Activated gamma-delta T cell (primary cell): ENCODE measurements at places on chromosomes 13 and 19.

DNA sequence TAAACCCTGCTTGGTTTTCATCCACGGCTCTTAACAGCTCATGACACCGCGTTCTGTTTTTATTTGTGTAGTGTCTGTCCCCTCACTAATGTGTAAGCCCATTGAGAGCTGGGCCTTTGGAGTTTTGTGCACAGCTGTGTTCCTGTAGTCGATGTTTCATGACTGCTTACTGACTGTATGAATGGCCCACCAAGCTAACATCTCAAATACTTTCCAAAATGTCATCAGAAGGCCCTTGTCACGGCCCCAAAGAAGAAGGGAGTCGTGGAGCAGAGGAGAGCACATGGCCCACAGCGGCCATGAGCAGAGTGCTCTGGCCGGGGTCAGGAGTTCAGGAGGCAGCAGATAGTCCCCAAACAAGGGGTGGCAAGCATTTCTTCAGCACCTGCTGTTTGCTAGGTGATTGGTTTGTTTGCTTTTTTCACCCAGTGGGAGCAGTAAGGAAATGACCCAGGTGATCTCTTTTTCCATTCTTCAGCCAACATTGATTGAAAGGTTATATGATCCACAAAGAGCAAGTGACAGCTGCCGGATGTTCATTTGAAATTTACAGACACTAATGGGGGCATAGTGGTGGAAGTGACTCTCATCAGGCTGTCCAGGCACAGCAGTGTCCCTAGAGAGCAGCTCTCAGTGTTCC lies 315.2 kb downstream of the ATP8A2 start:
- no peak for DNase-seq

GRCh38 chr13:80562433-80563156 lies 221.7 kb upstream of the SPRY2 start:
- no peak for DNase-seq

GRCh38 chr19:58400316-58400915 lies 5.0 kb downstream of the RNF225 start:
- no peak for DNase-seq

- DNase-seq, result no peak
Observed at GRCh38 chr19:1624458-1624857, 19.2 kb upstream of the UQCR11 start.

- DNase-seq, result no peak
Observed at GRCh38 chr13:29196409-29197074, 376.4 kb downstream of the MTUS2 start.

DNA sequence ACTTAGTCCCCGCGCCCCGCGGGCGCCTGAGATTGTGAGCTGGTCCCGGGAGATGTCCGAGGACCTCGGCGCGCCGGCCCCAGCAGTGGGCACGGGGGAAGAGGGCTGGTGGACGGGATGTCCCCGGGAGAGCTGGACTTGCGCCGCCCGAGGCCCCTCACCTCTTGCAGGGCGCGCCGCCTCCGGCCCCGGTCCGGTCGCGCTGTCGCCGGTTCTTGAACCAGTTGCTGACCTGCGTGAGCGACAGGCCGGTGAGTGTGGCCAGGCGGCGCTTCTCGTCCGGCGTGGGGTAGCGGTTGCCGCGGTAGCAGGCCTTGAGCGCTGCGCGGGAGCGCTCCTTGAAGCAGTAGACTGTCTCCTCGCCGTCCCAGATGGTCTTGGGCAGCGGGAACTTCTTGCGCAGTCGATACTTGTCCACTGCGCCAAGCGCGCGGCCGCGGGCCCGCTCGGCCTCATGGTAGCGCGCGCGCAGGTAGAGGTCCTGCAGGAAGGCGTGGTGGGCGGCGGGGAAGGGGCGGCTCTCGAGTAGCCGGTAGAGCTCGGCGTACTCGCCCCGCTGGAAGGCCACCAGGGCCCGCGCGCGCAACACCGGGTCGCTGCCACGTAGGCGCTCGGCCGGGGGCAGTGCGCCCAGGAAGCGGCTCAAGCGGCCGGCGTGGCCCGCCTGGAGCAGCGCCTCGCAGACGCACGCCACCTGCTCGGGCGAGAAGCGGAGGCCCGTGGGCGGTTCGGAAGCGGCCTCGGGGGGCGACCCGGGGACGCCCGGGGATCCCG lies 984 bp downstream of the SIX5 start:
- DNase-seq, result no peak

DNA sequence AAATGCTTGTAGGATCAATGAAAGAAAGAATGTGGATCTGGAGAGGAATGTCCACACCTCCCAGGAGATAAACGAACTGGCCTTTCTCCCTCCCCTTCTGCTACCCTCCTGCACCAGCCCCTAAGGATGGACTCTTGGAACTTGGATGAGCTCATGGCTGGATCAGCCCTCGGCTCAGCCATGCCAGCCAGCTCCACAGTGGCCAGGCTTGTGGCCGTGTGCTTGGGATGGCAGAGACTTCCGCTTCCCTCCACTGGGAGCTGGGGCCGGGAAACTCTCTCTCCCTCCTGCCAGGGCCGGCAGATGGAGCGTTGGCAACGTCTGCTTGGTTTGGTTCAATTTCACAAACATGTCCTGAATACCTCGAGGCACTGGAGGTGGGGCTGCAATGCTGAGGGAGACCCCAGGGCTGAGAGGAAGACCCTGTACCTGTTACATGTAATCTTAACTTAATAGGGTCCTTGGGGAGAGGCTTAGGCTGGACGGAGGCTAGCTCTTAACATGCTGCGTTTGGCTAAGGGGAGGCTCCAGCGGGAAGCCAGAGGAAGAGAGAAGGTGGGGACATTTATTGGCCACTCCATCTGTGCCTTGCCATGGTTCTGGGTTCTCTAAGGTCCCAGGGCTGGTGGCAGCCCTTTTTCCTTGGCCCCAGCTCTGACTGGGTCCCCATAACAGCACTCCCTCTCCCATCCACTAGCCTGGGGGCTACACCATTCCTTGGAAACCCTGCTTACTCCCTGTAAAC lies 152.5 kb downstream of the IER2 start:
- no peak for DNase-seq

GRCh38 chr13:51317262-51317661 lies 22.2 kb upstream of the SERPINE3 start:
- no peak for DNase-seq

GRCh38 chr19:16561382-16561781 lies 10.8 kb downstream of the SLC35E1 start:
- DNase-seq, result no peak

DNA sequence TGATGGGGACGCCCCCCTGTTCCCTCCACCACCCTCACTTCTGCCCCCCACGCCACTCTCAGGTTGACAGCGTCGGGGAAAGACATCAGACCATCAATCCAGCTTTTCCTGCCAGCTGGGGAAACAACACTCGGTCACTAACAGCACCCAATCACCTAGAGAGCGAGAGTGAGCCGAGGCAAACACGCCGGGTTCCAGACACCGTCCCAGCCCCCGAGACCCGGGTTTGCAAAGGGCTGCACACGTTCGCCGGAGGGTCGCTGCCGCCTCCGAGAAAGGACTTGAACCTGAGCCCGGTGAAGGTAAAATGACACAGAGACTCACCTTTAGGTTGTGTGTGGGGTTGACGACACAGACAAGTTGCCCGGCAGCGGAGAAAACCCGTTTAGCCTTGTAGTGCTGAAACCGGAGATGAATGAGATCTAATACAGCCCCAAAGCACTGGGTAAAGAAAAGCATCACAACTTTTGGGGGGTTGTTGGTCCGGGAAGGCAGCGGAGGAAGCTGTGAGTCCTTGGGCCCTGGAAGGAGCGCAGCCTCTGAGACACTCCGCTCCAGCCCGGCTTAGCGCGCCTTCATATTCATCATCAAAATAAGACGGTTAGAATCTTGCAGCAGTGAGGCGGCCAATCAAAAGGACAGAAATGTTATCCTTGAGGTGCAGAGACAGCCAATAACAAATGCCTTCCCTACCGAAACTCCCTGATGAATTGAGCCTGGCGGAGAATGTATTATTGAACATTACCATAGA lies at the start of gene SIAH3:
SIAH3 (minus strand) TSS at position 583 of the 751 bp plus-strand sequence; CDS start at position 459, 124 bp downstream.
- DNase-seq, result no peak

DNA sequence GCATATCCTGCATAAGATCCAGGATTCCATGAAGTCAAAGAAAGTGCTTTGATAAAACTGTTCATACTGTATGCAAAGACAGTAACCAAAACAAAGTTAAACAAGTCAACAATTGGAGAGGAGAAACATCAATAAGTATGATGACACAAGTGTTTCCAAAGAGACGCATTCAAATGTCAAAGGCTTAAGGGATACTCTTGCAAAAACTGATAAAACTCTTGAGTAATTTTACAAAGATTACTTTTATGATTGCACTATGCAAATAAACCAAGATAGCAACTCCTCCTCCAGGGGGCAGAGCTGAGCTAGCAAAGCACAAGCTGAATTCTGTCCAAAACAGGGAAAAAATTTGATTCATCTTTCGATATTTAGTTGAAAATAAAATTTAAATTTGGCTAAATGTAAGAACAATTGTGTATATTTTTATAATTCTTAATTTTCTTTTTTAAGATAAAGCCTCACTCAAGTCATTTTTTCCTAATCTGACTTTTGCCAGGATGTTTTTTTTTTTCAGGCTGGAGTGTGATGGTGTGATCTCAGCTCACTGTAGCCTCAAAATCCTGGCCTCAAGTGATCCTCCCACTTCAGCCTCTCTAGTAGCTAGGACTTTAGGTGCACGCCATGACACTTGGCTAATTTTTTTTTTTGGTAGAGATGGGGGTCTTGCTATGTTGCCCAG lies 84.0 kb downstream of the MZT1 start:
- DNase-seq, result no peak

- DNase-seq, result peak; percentile 25
Observed at GRCh38 chr13:98576200-98576945, 534 bp downstream of the STK24 start.

DNA sequence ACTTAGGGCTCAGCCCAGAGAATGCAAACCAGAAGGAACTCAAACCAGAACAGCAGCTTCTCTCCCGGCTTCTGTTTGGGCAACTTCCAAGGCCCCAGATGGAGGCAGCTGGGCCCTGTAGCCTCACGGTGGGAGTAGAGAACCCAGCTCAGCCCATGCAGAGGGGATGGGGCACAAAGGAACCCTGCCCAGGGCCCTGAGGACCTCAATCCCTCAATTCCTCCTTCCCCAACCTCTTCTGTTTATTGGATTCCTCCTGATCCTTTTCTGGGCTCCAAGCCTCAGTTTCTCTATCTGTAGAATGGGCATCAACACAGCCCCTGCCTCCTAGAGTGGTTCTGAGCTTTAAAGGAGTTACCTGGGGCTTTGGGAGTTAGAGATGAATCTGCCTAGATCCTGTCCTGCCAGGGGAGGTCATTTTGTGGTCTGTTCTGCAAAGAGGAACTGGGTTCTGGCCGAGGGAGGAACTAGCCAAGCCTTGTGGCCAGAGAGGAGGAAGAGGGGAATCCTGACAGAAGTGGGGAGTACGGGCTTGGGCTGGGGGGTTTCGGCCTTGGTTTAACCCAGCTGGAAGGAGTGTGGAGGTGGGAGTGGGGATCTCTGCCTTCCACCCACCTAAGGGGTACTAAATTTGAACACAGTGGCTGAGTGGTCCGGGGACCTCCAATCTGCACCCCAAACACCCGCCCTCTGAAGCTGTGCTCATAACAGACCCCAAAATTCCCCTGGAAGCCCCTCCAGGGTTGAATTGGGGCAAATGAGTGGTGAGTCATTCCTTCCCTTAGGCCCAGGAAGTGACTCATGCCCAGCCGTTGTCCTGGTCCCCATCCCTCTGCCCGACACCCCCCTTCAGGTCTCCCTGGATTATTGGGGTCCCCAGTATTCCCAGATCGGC lies 2.7 kb downstream of the ADGRE5 start:
- DNase-seq, result no peak

- no peak for DNase-seq
Observed at GRCh38 chr13:45315520-45316167, 25.3 kb downstream of the TPT1 start.

- DNase-seq, result no peak
Observed at GRCh38 chr13:42377640-42378382, 105.9 kb downstream of the AKAP11 start.

- DNase-seq, result no peak
Observed at GRCh38 chr13:75365724-75366173, 116.2 kb downstream of the TBC1D4 start.

DNA sequence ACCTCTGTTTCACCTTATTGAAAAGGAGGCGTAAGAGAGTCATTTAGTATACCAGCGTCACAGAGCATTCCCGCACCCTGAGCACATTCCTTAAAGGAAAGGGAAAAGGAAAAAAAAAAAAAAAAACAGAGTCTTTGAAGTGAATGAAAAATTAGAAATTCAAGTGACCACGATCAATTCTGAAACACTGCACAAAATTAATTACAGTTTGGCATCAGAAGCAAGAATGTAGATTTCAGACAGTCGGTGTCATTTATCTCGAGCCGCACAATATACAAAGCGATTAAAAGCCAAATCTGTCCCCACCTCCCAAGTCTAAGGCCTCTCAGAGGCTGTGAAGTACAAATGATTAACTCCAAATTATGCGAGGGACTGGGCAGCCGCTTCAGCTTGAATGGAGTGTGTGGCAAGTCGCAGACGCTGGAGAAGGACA lies 173.7 kb upstream of the ZNF507 start:
- DNase-seq, result no peak

GRCh38 chr13:105971738-105972137 lies 563.7 kb downstream of the EFNB2 start:
- no peak for DNase-seq

DNA sequence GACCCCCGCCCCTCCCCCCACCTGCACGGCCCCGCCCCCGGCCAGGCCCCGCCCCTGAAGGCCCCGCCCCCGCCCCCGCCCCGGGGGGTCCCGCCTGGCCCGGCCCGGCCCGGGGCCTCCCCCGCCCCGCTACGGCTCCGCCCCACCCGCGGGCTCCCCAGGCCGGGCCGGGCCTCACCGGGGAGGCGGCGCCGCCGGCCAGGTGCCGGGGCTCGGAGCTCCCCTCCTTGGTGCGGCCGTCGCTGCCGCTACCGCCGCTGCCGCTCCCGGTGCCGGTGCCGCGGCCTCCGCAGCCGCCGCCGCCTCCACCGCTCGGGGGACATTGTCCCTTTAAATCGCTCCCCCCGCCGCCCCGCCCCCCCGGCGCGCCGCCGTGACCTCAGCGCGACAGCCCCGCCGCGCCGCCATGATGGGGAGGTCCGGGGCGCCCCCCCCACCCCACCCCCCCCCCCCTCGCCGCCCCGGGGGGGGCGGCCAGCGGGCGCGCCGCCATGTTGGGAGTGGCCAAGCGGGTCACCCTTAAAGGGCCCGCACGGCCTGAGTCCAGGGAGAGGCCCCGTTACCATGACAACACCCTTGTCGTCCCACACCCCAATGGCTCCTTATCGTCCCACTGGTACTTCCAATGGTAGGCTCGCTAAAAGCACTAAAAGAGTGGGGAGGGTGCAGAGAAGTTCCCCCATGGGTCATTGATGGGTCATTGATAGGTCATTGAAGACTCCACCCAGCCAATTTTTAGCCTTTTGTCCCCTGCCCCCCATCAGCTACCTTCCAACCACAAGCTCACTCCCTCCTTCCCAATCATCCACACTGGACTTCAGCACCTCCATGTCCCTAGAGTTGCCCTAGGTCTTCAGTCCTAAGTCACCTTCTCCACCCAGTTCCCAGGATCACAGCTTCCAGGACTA lies at the start of gene WIZ:
WIZ (minus strand) TSS at position 337 of the 908 bp plus-strand sequence. CDS start 1,649 bp downstream, outside the sequence.
- DNase-seq, result peak; percentile 75

DNA sequence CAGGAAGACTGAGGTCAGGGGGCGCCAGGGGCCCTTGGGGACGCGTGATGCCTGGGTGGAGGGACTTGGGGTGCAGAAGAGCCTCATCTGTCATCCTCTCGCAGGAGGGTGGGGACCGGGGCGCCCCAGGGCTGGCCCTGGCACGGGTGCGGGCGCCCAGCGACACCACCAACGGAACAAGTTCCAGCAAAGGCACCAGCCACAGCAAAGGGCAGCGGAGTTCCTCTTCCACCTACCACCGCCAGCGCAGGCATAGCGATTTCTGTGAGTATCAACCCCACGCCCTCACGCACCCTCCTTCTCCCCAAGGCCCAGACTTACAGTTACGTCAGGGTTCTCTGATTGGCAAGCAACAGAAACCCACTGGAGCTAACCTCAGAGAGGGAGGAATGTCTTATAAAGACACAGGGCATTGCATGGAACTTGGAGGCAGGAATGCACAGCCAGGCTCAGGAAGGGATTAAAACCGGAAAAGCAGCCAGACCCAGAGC lies 29.4 kb downstream of the MARK4 start:
- DNase-seq, result no peak
